ENCODE measurements at places on chromosomes 11 and 22.

DNA sequence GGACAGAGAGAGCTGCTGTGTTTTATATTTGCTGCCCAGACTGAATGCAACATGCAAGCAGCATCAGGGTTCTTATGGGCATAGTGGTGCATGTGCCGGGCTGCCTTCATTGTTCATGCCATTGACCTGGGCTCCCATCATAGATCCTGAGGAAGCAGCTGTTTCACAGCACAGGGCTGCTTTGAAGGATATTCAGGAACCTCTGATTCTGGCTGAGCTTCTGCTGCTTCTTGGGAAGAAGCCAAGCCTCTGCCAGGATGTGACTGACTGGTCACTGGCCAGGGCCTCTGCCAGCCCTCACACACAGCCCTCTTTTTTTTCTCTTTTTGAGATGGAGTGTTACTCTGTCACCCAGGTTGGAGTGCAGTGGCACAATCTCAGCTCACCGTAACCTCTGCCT is 43.3 kb downstream of the CYB5R2 start:
- DNase-seq: no peak

DNA sequence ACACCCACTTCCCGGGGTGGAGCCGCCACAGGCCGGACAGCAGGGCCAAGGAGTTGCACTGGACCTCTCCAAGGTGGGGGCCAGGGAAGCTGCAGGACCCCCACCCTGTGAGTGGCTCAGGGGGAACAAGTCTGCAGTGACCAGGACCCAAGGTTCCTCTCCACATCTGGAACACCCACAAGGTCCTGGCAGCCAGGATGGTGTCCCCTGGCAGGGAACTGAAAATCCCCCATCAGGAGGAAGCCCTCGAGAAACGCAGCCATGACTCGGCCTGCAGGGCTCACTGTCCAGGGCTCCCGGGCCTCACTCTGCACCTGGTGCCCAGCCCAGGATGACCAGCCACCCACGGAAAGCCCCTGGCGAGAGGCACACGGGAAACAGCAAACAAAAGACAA is 11.5 kb downstream of the RNH1 start:
- DNase-seq: no peak

- no peak for DNase-seq
Measured at GRCh38 chr22:19064354-19065054, 57.7 kb downstream of the DGCR2 start.

DNA sequence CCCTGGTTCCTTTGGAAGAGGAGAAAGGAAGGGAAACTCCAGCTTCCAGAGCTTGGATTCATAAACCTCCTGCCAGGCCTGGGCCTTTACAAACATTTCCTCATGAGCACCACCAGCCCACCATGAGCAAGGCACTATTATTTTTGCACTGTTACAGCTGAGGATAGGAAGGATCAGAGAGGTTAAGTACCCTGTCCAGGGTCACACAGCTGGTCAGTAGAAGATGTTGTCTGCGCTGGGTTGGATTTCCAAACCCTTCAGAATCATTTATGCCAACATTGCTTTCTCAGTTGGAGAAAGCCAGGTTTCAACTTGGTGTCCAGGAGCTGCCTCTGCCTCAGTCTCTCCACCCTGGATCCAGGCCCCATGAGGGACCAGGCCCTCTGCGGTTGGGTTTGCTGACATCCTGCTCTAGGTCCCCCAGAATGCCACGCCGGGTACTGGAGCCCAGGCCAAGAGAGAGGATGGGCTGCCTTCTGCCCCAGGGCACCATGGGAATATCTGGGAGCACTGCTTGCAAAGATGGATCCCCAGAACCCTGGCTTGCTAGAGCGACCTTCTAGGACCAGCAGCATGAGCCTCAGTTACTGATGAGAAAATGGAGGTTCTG is 29.7 kb upstream of the SHISAL1 start:
- DNase-seq: no peak

GRCh38 chr11:11553573-11553972 is 68.2 kb downstream of the GALNT18 start:
- no peak for DNase-seq

- DNase-seq: no peak
Measured at GRCh38 chr11:128535468-128536457, 51.6 kb downstream of the ETS1 start.

- no peak for DNase-seq
Measured at GRCh38 chr11:16117989-16118756, 238.2 kb downstream of the SOX6 start.

DNA sequence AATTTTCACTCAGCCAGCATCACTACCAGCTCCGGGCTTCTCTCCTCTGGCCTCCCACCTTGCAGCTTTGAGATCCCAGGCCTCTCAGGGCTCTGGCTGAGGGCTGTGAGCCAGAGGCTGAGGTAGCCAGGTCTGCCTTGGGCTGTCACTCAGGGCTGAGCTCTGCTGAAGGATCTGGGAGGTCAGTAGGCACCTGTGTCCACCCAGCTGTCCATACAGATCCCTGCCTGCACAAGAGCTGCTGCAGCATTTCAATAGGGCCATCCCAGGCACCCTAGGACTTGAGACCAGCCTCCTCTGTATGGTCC is 12.6 kb downstream of the KCNQ1OT1 start:
- DNase-seq: no peak

DNA sequence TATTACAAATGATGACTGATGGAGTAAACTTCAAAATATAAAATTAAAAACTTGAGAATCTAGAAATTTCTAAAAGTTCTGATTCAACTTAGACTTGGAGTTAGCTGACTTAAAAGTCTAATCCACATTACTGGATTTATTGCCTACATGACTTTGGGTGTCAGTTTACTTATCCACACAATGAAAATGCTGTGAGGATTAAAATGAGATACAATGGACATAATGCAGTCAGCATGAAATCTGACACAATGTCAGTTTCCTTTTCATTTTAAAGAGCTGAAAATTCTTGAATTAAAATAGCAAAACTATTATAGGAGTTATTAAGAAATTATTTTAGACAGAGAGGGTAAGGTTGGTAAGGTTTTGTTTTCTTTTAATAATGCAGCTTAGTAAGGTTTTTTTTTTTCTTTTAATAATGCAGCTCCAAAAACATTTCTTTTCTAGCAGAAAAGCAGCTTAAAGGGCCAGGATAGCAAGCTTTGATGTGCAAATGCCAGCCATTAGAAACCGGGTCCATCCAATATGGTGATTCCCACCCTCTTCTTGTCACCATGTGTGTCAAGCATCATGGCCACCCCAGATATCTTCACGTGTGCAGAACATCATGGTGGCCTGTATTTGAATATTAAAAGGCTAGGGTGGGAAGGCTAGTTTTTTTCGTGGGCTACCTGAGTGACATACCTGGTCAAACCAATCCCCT is 18.9 kb downstream of the APIP start:
- DNase-seq: no peak

- DNase-seq: no peak
Measured at GRCh38 chr11:1041936-1042608, 5.6 kb upstream of the MUC6 start.

- no peak for DNase-seq
Measured at GRCh38 chr11:87545858-87546257, 508.1 kb downstream of the TMEM135 start.

GRCh38 chr11:23988381-23989006 is 508.4 kb upstream of the LUZP2 start:
- no peak for DNase-seq
